Omental fat pad (tissue), 4 donors: ENCODE measurements at places on chromosomes 13 and 19. TPM values are rescaled to one million over a fixed set of nuclear protein-coding genes. Genes with fewer than 3 reads are reported as not detected.
A peak's percentile ranks its signal among the peaks of the same experiment; 100 is the strongest.

ZNF541 gene
- total RNA-seq, result 0.44 TPM

OR2Z1 gene
- not detected for total RNA-seq

ICAM1 gene
- total RNA-seq, result 110 TPM

UGGT2 gene
- 32.6 TPM for total RNA-seq

DNA sequence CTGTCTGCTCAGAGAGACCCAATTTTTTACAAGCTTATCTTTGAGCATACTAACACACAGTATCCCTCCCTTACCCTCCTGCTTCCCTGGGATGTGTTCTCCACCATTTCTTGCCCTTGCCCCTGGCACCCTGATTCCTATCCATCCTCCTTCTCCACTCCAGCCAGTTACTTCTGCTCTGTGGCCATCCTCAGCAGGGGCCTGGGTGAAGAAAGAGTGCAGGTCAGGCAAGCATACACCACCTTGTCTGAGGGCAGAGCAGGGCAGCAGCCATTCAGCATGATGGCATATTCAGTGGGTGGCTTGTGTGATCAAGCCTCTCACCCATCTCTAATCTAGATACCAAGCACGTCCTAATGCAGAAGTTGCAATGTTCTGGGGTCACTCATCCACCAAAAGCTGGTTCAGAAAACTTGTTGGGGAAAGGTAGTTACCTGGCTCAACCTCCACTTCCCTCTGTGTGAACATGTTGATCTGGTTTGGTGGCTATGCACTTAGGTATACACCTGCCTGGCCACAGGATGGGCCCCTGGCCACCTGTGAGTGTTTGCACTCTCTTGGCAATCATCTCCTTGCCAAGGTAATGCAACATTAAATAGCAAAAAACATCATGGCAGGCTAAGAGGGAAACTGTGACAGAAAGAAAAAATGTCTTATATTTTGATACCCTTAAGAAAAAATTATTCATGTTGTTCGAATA, 900.3 kb upstream of the MIR17HG start:
- DNase-seq, result no peak

DNA sequence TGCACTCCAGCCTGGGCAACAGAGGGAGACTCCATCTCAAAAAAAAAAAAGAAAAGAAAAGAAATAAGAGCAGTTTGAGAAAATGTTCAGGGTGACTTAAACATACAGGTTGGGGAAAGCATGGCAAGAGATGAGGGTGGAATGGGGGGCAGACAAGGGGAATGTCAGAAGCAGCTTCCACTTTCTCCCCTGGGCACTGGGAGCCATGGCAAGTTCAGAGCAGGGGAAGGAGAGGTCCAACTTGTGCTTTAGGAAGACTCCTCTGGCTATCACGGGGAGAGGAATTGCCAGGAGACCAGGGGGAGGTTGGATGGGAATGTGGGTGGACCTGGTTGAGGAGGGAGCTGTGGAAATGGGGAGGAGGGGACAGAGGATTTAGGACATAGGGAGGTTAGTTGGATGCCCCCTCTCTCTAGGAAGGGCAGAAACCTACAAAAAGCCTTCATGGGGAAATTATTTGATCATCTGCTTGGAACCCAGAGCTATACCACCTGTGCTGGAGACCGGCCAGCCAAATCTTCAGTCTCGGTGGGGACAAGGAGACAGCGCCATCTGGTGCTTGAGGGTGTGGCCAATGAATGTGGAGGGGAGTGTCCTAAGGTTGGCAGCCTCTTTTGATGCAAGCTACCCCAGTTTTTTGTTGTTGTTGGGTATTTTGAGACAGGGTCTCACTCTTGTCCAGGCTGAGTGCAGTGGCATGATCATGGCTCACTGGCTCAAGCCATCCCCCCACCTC, 7.3 kb upstream of the STRN4 start:
- DNase-seq, result no peak

DNA sequence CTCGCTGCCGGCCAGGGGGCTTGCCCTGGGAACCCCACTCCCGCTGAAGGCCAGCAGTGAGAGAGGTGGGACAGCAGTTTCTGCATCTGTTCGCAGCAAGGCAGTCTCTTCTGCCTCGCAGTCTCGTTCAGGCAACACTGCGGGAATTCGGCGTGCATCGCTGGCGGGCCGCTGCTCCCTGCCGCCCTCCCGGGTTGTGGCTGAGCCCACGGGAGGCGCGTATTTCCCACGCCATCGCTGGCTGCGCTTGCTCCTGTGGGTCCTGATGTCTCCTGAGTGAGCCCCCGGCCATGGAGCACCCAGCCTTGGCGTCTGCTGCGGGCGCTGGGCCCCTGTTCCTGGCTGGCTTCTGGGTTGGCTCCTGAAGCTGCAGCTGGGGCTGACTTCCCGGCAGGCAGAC, 227.9 kb downstream of the TEX29 start:
- DNase-seq, result no peak

DNA sequence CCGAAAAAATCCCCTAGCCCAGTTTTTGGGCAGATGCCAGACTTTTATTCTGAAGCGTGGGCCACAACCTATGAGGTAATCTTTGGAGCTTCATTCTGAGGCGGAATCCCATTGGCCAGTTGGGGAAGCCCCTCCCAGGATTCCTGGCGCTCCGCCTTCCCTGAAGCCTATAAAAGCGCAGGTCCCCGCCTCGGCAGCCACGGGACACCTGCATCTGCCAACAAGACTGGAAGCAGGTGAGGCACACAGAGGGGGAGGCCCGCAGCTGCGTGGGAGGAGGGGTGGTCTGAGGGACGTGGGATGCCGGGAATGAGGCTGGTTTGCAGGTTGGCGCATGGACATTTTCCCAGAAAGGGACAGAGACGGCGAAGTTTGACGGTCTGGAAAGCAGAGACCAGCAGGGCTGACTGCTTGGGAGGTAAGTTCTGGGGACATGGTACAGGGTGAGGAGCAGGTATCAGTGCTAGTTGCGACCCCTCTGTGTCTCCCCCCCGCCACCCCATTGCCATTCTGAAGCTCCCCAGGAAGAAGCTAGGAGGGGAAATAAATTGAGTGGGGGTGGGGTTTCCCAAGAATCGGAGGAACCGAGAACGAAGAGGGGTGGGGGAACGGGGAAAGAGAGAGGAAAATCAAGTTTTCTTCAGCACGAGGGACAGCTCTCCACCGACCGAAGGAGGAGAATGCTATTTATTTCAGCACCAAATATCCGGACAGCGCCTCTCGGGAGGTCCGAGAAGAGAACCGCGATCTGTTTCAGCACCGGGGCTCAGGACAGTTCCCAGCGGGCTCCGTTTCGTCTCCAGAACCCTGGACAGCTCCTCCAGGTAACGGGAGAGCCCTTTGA, 22.4 kb upstream of the FEM1A start:
- DNase-seq, result peak; percentile 63

DNA sequence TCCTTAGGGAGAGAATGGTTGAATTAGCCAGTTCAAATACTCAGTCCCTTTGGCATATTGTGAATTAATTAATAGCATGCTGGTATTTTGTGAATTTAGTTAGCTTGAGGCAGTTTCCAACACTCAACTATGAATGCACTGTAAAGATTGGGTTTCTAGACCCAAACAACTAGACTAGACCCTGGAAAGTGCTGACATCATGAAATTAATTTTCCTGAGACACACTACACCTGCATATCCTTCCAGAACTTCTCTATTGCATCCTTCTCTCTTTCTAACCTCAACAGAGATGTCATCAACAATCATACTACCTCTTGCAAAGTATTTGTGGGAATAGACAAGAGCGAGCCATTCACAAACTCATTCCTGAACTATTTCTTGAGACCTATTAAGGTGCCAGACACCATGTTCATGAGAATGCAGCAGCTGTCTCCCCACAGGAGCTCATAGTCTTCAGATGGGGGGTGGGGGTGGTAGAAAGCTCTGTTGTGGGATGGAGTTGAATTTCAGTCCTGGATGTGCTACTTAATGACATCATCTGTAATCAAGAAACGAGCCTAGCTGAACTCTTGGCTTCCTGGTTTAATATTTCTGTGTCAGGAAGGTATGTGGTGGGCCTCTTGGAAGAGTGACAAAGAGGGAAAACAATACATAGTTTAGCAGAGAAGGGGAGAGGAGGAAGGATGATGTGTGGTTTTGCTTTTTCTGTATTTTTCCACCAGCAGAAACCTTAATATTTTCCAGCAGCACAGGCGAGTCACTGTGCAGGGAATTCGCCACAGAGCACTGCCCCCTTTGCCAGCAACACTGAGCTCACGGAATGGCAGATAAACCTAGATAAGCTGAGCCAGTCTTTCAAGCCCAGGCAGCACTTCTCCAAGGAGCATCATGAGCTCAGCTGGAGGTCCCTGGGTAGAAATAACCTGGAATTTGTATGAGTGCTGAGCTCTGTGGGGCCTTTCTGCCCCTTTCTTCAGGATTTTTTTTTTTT, 53.1 kb upstream of the CYSLTR2 start:
- DNase-seq, result no peak

GRCh38 chr19:15286688-15287365, 45.5 kb downstream of the BRD4 start:
- DNase-seq, result no peak

- no peak for DNase-seq
Observed at GRCh38 chr13:27953676-27954405, 15.3 kb downstream of the CDX2 start.

DNA sequence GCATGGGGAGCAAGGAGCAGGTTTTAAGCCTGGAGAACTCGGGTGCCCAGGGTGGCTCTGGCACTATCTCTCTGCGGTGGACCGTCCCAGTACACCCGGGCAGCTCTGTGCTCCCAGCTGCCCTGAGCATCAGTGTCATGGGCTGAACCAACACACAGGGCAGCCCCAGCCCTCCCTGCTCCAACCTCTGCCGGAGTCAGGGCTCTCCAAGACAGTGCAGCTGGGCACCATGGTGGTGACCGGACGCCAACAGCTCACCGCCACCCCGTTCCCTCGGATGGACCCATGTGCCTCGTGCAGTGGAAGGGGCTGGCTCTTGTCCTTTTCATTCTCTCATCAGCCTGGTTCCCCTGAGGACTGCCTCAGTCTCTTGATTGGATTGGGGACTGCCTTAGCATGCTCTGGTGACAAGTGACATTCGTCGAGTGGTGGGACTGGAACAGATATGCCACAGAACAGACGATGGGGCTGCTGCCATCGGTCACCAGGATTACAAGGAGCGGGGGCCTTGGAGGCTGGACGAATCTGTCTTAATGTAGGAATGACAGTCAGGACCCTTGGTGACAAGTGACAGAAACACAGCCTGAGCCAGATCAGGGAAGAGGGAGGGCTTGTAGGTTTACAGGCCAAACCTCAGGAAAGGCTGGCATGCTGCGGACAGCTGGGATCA, 25.7 kb upstream of the VSTM2B start:
- DNase-seq, result no peak

GRCh38 chr13:94813920-94814475, 101.7 kb upstream of the SOX21 start:
- no peak for DNase-seq

DNA sequence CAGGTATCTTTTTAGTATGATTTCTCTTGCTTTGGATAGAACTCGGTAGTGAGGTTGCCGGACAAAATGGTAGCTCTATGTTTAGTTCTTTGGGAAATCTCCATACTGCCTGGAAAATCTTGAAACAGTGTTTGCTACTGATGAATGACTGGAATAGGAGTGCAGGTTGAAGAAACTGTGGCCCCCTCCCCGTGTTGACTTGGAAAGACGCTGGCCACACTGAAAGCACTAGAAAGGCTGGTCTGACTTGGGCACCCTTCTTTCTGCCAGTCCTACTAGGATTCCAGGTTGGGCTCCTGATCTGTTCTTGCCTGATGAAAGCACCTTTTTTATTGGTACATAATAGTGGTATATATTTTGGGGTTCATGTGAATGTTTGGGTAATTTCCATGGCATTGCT, 46.3 kb downstream of the NLRP4 start:
- no peak for DNase-seq

- DNase-seq, result no peak
Observed at GRCh38 chr13:75049735-75050335, 432.1 kb downstream of the TBC1D4 start.

DNA sequence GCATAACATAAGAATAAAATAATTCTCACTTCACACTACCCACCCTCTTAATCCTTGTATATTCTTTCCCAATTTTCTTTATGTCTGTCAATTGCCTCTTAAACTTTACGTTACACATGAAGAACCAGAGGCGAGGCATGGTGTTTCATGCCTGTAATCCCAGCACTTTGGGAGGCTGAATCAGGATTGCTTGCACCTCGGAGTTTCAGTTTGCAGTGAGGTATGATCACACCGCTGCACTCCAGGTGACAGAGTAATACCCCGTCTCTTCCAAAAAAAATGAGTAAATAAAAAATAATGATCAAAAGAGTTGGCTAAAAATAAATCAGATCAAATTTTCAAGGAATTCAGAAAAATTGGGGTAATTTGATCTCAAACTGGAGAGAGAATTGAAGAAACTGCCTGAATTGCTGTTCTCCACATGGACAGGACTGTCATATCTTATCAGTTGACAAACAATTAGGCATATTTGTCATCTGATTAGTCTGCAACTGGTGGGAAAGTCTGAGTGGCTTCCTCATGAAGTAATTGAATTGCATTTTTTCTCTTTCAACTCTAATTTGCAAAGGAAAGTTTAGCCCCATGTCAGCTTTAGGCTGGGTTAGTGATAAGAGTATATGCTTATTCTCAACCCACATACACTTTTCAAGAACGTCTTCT, 302.9 kb downstream of the ITGBL1 start:
- DNase-seq, result no peak

DNA sequence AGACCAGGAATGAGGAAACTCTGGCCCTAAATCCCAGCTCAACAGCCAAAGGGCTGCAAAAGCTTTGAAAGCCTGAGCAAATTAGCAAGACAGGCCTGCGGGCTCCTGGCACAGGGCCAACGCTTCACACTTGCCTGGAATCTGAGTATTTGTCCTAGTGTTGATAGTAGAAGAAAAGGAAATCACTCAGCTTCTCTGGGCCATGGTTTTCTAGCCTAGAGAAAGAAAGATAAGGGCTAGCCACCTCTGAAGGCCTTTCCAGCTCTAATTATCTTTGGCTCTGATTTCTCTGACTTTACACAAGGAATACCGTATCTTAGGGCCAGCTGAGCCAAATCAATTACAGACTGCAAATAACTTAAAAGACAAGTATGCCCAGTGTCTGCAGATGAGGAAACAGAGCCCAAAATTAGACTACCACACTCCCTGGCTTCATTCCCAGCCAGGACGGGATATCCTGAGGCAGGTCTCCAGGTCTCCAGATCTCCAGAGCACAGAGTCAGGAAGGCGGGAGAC, 69.6 kb downstream of the STK24 start:
- DNase-seq, result no peak

GRCh38 chr13:90500569-90500968, 846.9 kb upstream of the MIR17HG start:
- DNase-seq, result no peak

GRCh38 chr19:5128936-5129389, 160.1 kb downstream of the KDM4B start:
- no peak for DNase-seq

- no peak for DNase-seq
Observed at GRCh38 chr13:34086281-34086680, 268.3 kb downstream of the RFC3 start.
